Parietal lobe (tissue), 2 donors: ENCODE measurements at places on chromosomes 13 and 19. TPM values are rescaled to one million over a fixed set of nuclear protein-coding genes. Genes with fewer than 3 reads are reported as not detected.

ELSPBP1 gene
- not detected for total RNA-seq

ZNF471 gene
- total RNA-seq = 48.5 TPM

VSTM1 gene
- total RNA-seq = not detected

SIGLEC10 gene
- 1.9 TPM for total RNA-seq

PLK5 gene
- 0.31 TPM for total RNA-seq

PRR36 gene
- total RNA-seq = 6.6 TPM

LILRA2 gene
- total RNA-seq = 0.31 TPM

LRP3 gene
- 101 TPM for total RNA-seq

EFNB2 gene
- total RNA-seq = 99.2 TPM

IZUMO1 gene
- total RNA-seq = not detected

CFAP97D2 gene
- not detected for total RNA-seq

PLEKHA4 gene
- total RNA-seq = not detected

CAPN12 gene
- not detected for total RNA-seq

LINGO3 gene
- 0.94 TPM for total RNA-seq

ALOX5AP gene
- 1.3 TPM for total RNA-seq

COLGALT1 gene
- 22.8 TPM for total RNA-seq

MAST1 gene
- total RNA-seq = 131 TPM

TMIGD2 gene
- 0.31 TPM for total RNA-seq

SHISA2 gene
- 30.7 TPM for total RNA-seq

F2RL3 gene
- total RNA-seq = not detected

SULT2B1 gene
- total RNA-seq = not detected

TPM4 gene
- 96.7 TPM for total RNA-seq

C1QTNF9B gene
- total RNA-seq = not detected

ZNF235 gene
- 32.9 TPM for total RNA-seq

ATP4B gene
- total RNA-seq = not detected

ZIK1 gene
- total RNA-seq = 30.4 TPM

TGFBR3L gene
- not detected for total RNA-seq

PTH2 gene
- not detected for total RNA-seq

FAM83E gene
- not detected for total RNA-seq

UBA52 gene
- 542 TPM for total RNA-seq

ZNF497 gene
- 8.1 TPM for total RNA-seq

CRLF1 gene
- total RNA-seq = 2.8 TPM

AZU1 gene
- 0.94 TPM for total RNA-seq

FXYD1 gene
- total RNA-seq = not detected
